ENCODE measurements at places on chromosomes 5 and 9.

- DNase-seq = peak; percentile 55
These were observed 19.5 kb upstream of the ASPN start for GRCh38 chr9:92501671-92502393.

GRCh38 chr5:36066540-36067210 lies at the start of gene UGT3A2:
UGT3A2 (minus strand) TSS chr5:36066882; CDS start chr5:36066789, 93 bp downstream.
- no peak for DNase-seq

DNA sequence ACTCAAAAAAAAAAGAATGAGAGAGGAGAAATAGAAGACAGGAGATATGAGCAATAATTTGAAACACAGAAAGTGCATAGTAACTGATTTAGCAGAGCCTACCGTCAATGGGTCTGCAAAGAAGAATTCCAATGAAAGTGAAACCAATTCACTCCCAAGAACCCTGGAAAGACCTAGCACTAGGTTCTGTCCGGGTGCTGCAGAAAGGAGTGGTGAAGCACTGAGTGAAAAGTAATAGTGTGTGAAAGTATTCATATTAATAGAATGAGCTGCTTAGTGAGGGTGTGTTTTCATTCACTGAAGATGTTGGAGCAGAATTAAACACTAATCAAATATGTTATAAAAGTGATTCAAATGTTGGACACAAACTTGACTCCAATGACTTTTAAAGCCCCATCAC lies 51.3 kb upstream of the SLC30A5 start:
- no peak for DNase-seq

GRCh38 chr9:121642758-121643157 lies 8.7 kb upstream of the DAB2IP start:
- no peak for DNase-seq

- no peak for DNase-seq
These were observed 41.3 kb upstream of the CDH18 start for GRCh38 chr5:20029266-20029665.

- peak; percentile 37 for DNase-seq
These were observed 50.7 kb downstream of the COL15A1 start for GRCh38 chr9:98994172-98995058.

DNA sequence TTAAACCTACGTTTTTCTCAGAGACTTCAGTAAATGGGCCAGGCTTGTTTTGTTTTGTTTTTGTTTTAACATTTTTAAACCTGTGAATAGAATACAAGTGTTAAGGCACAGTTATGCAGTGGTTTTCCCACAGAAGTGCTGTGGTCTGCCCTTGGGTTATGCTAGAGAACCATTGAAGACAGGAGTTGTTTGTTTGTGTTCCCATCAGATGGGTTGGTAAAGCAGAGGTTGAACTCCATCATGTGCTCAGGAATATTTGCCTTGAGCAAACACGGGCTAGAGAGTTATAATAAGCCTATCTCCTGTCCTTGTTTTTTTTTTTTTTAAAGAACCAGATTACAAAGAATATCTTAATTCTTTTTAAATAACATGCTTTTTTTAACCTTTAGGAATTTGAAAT lies 28.5 kb downstream of the RHOBTB3 start:
- peak; percentile 41 for DNase-seq

DNA sequence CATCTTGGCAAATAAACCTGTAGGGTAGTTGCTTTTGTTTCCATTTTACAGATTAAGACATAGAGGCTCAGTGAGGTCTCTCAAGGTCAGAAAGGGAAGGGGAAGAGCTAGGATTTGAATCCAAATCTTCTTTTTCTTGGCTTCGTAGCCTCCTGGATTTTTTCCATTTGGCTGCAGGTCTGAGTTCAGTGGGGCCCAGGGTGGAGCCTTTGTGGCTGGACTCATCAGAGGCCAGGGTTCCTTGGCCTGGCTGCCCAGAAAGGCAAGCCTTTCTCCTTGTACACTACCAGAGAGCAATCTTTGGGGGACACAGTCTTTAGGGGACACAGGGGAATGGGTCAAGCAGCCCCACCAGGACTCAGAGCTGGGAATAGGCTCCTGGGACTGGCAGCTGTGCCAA lies 10.5 kb upstream of the TRAF1 start:
- DNase-seq = no peak

- DNase-seq = peak; percentile 96
These were observed 16.6 kb downstream of the SH3PXD2B start for GRCh38 chr5:172437445-172438318.

- peak; percentile 31 for DNase-seq
These were observed 793.7 kb downstream of the BRINP1 start for GRCh38 chr9:118575341-118576070.

DNA sequence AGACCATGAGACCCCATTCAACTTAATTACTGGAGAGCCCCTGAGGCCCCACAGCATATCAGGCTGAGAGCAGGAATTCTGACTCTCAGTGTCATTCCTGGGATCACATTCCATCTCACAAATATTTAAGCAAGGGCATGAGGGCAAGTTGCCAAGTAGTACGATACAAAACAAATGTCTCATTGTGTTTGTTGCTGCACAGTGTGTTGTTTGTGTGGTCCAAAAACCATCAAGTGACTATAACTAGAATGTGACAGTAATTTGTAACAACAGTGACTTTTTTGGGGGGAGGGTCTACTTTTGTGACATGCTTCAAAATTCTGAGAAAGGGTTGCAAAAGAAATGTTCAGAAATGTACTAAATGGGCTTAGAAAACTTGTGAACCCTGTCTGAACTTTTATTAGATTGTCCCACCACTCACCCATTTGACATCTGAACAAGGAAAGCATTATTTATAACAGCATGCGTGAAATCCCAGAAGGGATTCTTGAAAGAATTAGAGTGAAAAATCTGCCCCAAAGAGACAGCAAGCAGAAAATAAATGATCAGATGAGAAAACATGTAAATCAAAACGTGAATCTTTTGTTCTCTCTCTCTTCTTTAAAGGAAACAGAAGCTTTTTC lies 347.0 kb downstream of the NTRK2 start:
- no peak for DNase-seq

GRCh38 chr5:68369457-68370125 lies 154.0 kb downstream of the PIK3R1 start:
- no peak for DNase-seq

GRCh38 chr5:39201781-39202596 lies 17.4 kb downstream of the FYB1 start:
- no peak for DNase-seq

- DNase-seq = no peak
These were observed 5.2 kb upstream of the FAM13B start for GRCh38 chr5:138037907-138038633.

- DNase-seq = no peak
These were observed 147.3 kb downstream of the ARSB start for GRCh38 chr5:78837836-78838235.

- DNase-seq = peak; percentile 67
These were observed 57.3 kb upstream of the RPL26L1 start for GRCh38 chr5:172901788-172902496.

GRCh38 chr9:127763918-127764384 lies 14.5 kb downstream of the SH2D3C start:
- peak; percentile 23 for DNase-seq

DNA sequence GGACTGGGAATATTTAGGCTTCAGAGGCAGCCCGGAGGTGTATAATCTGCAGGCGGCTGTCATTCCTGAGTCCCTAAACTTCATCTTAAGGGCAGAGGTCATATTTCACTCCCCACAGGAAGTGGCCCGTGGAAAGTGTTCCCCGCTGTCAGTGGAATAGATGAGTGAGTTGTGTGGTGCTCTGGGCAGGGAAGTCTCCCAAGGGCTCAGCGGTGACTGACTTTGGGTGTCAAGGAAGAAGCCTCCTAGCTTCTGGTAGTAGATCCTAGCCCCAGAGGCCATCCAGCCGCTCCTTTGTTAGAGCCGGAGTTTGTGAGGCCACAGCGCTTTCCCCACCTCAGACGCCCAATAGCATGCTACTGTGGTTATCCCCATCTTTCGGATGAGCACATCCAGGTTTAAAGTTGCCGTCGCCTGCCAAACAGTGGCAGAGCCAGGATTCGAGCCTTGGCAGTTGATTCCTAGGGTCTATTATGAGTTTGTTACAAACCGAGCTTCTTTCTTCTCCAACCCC lies 38.9 kb upstream of the TIFAB start:
- DNase-seq = no peak

DNA sequence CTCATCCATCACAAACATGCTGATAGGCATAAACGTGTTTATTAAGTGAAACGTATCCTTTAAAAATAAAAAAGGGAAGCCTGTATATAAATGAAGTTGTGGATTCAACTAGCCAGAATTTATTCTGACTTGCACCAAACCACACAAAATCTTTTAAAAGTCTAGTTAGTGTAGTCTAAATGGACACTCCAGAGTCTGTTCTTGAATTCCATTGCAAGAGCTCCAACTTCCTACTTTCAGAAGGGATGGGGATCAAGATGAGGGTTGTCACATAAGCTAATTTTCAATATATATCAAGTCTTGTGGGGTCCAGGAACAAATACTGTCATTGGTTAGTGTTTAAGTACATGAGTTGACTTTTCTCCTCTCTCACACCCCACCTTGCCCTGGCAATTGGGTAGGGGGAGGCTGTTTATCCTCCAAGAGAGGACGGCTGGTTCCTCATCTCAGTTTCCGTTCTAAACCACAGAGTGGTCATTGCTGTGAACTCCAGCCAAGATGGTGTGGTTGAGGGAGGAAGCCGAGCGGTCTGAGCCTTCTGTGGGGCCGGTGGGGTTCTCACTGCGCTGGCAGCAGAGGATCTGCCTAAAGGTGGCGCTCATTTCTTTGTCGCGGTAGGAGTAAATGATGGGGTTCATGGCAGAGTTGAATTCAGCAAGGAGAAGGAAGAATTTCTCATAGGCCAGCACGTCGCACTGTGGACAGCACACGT lies 163.2 kb downstream of the LPAR1 start:
- DNase-seq = no peak

DNA sequence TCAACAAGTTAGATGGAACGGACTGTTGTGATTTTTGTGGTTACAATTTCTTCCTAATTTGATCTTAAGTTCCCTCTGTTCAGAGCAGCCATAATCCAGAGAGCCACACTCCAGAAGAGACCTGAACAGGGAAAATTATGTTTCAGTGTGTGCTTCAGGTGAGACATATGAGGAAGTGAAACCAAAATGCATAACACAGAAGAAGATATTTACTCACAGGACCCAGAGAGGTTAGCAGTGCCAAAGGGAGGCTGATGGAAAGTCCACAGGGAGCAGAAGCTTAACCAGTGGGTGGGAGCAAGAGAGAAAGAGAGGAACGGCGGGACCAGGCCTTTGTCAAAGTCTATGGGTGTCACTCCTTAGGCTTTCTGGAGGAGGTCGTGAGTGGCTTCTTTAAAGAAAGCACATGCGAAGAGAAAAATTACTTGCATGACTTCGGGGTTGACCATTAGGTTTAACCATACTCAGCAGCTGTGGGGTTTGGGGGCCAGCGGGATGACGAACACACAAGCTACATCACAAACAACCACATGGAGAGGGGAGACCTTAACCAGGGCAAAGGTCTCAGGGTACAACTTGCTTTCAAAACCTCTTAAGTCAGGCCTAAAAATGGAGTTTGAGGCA lies 141.4 kb downstream of the MED10 start:
- DNase-seq = no peak

GRCh38 chr5:158695595-158696330 lies 404.0 kb downstream of the EBF1 start:
- DNase-seq = peak; percentile 93

DNA sequence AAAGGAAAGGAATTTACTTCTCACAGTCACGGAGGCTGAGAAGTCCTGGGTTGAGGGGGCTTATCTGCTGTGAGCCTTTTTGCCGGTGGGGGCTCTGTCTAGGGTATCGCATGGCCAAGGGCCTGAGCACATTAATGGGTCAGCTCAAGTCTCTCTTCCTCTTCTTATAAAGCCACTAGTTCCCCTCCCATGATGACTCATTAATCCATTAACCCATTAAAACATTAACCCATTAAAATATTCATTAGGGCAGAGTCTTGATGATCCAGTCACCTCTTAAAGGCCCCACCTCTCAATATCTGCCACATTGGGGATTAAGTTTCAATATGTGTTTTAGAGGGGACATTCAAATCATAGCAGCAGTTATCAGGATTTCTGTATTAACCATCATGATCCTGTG lies 406.3 kb downstream of the SPOCK1 start:
- DNase-seq = no peak

GRCh38 chr5:56566374-56567249 lies 248.7 kb upstream of the MAP3K1 start:
- no peak for DNase-seq

GRCh38 chr5:159518371-159518770 lies 188.1 kb upstream of the IL12B start:
- no peak for DNase-seq

DNA sequence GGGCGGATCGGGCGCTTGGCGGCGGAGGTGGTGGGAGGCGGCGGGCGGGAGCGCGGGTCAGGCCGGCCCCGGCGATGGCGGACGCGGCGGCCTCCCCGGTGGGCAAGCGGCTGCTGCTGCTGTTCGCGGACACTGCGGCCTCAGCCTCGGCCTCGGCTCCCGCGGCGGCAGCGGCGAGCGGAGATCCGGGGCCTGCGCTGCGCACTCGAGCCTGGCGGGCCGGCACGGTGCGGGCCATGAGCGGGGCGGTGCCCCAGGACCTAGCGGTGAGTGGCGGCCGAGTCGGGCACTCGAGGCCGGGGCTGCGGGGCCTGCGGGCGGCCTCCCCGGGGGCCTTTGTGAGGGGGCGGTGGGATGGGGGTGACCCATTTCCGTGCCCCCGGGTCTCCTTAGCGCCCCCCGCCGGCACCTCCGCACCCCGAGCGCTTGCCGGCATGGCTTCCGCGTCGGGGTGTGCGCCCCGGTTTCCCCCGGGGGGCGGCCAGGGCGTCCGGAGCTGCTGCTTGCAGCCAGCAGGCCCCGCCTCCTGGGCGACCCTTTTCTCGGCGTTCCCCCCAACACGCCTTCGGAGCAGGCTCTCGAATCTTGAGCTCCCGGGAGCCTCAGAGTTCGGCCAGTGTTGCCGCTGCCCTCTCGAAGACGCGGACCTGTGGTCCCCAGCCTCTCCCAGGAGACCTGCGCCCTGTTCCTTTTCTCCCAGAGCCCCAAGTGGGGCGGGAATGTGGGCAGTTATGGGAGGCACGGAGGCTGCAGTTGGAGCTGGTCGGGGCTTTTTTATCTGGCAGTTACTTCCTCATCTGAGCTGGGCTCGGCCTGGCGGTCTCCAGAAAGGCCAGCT lies 456 bp downstream of the KDM3B start:
- DNase-seq = peak; percentile 20

- DNase-seq = peak; percentile 36
These were observed 373.7 kb downstream of the ARL15 start for GRCh38 chr5:53936481-53937352.

DNA sequence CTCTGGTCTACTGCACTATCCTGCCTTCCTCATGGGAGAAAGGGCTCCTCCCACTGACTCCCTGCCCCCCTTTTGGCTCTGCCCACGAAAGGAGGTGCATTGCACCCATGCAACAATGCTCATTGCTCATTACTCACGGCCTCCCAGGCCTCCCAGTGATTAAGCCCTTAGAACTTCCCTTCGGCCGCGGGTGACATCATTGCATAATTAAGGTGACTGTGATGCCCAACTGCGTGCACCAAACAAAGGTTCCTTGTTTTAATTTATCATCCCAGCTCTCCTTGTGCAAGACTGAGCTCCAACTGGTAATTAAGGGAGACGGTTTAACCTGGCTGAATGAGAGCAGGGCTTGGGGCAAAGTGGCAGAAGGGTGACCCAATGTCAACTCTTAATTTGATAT lies 180.4 kb downstream of the GAS1 start:
- DNase-seq = peak; percentile 88

GRCh38 chr9:30197954-30198353 lies 2186.5 kb upstream of the ACO1 start:
- DNase-seq = peak; percentile 1

All from fibroblast of mammary gland (primary cell).